ENCODE measurements at places on chromosomes 7 and 10.
A peak's percentile ranks its signal among the peaks of the same experiment; 100 is the strongest.

DNA sequence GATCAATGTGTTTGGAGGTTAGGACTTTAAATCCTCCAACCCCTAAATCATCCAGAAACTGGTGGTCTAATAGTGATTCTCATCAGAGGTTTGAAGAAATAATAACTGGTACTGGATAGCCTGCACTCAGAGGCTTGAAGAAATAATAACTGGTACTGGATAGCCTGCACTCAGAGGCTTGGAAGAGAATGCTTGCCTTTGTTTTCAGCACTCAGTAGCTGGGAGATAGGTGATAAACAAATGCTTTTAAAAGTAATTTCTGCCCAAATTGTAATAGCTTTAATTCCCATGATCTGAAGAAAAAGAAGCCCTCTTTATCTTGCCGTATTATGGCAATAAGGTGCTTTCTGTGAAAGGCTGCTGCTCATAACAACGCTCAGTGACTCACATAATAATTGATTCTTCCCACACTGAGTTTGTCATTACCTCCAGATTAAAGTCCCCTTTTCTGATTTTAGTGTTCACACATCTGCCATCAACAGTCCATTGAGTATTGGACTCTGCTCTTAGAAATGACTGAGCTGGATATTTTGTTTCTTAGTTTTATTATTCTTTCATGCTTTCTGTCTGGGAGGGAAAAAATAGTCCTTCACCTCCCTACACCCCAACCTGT lies 112.3 kb upstream of the PHYHIPL start:
- H3K36me3 ChIP-seq: no peaks in the 10 kb centered on the region
- no peaks in the 10 kb centered on the region for H3K27me3 ChIP-seq
- no peak overlapping the region for H3K4me3 ChIP-seq
- H3K4me1 ChIP-seq: no peaks in the 10 kb centered on the region
- H3K27ac ChIP-seq: no peak overlapping the region
- DNase-seq: no peak

DNA sequence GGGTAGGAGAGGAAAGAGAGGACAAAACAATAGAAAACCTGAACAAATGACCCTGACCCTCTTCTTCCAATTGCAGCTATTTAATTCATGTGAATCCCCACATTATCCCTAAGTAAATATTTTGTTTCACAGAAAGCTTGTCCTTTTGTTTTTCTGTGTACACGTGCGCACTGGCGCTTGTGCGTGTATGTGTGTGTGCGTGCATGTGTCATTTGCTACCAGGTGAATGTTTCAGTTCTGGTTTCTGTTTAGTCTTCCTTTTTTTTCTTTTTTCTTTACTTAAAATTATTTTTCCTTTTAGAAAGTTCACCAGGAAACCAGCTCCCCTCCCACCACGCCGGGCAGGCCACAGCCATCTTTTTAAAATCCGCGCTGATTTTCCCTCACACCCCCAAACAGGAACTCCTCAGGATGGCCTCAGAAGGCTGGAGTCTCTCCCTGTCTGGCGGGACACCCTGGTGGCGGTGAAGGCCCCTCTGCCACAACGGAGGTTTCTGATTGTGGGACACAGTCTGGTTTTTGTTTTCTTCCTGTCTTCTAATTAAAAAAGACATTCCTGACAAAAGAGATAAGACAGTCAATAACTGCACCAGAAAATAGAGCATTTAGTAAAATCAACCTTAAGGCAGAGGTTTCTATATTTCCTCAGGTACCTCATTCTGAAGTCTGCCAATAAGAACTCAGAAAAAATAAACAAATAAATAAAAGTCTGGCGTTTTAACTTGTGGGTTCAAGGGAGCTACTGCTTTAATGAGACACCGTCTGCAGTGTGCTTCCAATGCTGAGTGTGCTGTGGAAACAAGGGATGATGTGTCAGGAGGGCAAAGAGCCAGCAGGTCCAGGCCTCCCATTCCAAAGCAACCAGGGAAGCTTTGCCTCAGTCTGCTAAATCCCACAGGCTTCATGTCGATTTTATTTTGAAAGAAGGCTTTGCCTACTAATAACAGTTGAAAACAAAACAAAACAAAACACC lies 17.4 kb downstream of the IRF5 start:
- peaks cover 3% of the 10 kb centered on the region for H3K4me1 ChIP-seq
- H3K27ac ChIP-seq: no peak overlapping the region

DNA sequence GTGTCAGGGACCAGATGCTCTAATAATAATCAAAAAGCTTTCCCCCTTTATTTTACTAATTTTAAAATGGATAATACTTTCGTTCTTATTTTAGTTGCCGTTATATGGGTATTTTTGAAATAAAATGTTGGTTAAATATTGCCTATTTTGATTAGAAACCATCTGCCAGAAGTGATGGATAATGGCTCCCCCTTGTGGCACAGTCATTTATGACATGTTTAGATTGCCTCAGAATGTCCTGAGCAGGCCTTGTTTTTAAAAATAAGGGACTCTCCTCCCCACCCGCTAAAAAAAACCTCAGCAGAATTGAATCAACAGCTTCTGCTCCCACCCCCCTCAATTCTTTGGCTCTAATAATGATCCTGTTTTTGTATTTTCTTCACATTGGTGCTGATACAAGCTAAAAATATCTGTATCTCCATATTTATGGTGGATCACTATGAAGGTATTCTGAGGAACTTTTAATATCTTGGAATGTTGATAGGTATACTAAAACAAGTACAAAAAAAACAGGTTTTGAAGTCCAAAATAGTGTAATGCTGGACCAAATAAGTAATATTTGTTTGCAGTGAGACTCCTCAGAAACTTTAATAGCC lies 38.8 kb downstream of the TMEM60 start:
- no peaks in the 10 kb centered on the region for H3K27me3 ChIP-seq
- no peaks in the 10 kb centered on the region for H3K4me1 ChIP-seq
- H3K27ac ChIP-seq: no peak overlapping the region
- H3K36me3 ChIP-seq: no peaks in the 10 kb centered on the region
- no peak overlapping the region for H3K4me3 ChIP-seq

DNA sequence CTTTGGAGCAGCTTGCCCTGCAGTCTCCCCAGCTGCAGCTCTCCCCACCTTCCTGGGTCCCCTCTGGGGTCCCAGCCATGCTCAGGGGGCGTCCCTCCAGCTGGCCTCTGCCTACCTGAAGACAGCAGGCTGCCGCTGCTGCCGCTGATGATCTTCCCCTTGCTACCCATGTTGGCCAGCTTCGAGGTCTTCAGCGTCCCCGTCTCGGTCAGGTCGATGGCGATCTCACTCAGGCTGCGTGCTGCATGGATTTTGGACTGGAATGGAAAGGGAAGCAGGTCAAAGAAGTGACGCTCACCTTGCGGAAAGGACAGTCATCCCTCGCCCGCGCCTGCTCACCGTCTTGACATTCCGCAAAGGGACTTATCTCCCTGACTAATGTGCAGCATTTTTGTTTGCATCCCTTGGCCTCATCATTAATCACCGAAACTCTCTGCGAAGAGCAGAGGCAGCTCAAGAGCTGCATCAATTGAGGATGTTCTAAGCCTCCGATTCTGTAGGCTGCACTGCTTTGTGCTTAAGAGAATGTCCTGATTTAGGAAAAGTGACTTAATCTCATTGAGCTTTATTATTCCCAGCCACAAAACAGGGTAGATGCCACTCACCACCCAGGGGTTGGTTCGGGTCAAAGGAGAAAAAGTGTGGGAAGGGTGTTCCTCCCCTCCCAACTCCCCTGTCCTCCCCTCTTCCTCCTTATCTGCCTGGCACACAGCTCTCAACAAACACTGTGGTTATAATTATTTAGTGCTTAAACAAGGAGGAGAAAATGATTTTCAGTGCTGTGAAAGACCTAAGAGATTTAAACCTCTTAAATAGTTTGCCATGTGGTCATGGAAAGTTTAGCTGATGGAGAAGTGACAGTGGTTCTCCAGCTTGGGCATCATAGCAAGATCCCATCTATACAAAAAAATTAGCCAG lies 107.3 kb downstream of the PRPF18 start:
- peaks cover 62% of the 10 kb centered on the region for H3K36me3 ChIP-seq
- H3K27me3 ChIP-seq: no peaks in the 10 kb centered on the region
- DNase-seq: no peak
- H3K27ac ChIP-seq: no peak overlapping the region
- H3K4me1 ChIP-seq: peaks cover 6% of the 10 kb centered on the region
- H3K4me3 ChIP-seq: no peak overlapping the region

- no peak for DNase-seq
- H3K36me3 ChIP-seq: peaks cover 13% of the 10 kb centered on the region
Measured at GRCh38 chr10:12188656-12189055, 7.0 kb downstream of the NUDT5 start.

DNA sequence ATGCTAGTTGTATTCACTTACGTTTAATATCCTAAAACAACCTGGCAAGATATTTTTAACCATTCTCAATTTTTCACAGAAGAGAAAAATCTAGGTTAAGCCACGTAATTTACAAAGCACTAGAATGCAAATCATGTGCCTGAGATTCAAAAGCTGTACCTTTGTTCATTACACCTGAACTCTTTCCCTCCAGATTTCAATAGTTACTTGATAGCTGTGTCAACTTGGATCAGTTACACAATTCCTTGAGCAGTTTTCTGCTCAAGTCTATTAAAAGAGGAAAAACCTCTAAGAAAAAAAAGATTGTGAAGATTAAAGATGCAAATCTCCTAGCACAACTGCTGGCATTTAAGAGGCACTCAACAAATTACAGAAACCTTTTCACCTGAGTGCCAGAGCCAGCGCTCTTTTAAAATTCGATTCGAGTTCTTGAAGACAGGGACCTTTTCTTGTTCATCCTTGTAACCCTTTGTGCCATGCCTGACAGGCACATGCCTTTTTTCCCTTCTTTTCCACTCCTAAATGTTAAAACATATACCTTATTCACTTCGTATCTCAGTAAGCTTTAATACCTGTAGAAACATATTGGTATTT lies 886 bp downstream of the NSUN6 start:
- H3K4me3 ChIP-seq: peak overlapping the region; percentile 92
- peaks cover 3% of the 10 kb centered on the region for H3K4me1 ChIP-seq
- peaks cover 3% of the 10 kb centered on the region for H3K36me3 ChIP-seq
- no peak overlapping the region for H3K27ac ChIP-seq

GRCh38 chr10:56178210-56178609 lies 182.8 kb downstream of the ZWINT start:
- peak; percentile 78 for DNase-seq
- no peaks in the 10 kb centered on the region for H3K36me3 ChIP-seq

DNA sequence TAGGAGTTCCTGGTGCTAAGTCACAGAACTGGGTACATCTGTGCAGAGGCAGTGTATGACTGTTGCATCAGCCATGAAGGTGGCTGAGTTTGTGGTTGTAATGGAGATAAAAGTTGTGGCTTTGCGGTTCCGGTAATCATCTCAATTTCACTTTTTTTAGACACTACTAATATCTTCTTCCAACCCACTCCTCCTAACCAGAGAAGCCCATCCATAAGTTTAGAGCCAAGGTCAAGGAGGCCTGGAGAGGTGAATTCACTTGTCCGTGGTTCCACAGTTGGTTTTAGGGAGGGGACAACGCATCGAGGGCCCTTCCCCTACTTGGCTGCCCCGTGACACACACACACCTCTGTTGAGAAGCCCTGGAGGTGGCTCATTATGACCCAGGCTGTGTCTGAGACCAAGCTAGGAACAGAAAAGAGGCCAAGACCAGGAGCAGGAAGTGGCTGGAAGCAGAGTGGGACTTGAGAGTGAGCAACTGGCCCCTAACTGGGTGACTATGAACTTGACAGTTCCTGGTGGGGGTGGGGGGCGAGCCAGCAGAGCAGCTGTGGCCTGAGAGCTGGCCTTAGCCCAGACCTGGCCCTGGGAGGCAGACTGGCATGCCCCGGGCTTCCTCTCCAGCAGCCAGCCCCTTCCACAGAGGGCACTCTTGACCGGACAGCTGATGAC lies 66.8 kb upstream of the COL13A1 start:
- DNase-seq: no peak
- H3K4me3 ChIP-seq: no peak overlapping the region

DNA sequence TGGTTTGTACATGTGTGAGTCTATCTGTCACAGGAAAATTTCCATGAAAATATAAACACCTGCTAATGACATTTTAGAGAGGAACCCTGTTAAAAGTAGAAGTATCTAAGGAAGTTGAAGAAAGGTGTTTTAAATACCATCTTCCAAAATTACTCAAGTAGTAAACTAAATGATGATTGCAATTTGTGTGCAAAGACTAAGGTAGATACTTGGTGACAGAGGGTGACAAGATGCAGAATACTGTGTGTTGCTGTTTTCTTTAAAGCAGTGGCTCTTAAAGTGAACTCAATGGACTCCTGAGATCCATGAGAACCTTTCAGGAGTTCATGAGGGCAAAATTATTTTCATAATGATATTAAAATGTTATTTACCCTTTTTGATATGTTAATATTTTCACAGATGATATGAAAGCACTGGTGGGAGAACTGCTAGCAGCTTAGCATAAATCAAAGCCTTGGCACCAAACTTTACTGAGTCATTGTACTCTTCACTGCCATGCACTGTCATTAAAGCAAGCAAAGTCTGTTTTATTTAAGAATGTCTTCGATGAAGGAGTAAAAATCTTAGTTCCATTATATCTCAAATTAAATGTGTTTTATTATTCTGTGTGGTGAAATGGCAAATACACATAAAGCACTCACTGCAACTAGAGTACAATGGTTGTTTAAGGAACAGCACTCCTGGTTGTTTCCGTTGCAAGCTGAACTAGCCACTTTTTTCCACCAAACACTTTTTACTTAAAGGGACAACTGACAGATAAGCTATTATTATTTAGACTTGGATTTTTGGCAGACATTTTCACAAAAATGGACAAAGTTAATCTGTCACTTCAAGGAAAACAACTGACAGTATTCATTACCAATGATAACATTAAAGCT lies 133.7 kb downstream of the LRRN3 start:
- no peak overlapping the region for H3K4me3 ChIP-seq
- H3K27me3 ChIP-seq: no peaks in the 10 kb centered on the region
- H3K27ac ChIP-seq: no peak overlapping the region
- H3K4me1 ChIP-seq: no peaks in the 10 kb centered on the region
- DNase-seq: no peak
- H3K36me3 ChIP-seq: no peaks in the 10 kb centered on the region

DNA sequence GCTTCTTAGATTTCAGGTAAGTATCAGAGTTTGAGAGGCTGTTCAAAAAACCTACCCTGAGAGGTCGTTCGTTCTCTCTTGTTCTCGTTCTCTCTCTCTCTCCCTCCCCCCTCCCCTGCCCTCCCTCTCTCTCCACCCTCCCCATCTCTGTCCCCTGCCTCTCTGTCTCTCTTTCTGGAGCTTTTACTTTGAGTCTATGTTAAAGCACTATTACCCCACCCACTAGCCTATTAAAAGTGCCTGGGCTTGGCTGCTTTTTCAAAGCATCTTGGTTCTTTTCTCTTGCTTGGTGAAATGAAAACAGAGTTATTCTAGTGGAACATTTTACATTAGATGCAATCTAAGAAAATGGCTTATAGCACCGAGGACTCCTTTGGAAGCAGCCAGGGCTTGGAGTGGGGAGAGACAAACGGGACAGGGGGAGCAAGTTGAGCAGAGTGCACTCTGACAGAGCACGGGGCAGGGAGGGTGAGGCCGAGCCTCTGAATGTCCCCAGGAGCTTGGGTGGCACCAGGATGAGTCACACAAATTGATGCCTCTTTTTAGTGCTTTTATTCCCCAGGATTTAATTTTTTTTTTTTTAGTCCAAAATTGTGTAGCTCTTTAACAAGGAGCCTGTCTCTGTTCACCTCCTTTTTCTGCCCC lies 134.3 kb downstream of the CFAP58 start:
- peaks cover 28% of the 10 kb centered on the region for H3K4me1 ChIP-seq
- DNase-seq: no peak
- H3K27ac ChIP-seq: peak overlapping the region; percentile 54
- no peaks in the 10 kb centered on the region for H3K36me3 ChIP-seq
- H3K4me3 ChIP-seq: no peak overlapping the region
- no peaks in the 10 kb centered on the region for H3K27me3 ChIP-seq
